Stimulated activated CD8-positive, alpha-beta memory T cell treated with anti-CD3 and anti-CD28 coated beads, Interleukin-15, amount 100 ng/mL, for 48 hours (primary cell): ENCODE measurements at places on chromosomes 12 and 14.

DNA sequence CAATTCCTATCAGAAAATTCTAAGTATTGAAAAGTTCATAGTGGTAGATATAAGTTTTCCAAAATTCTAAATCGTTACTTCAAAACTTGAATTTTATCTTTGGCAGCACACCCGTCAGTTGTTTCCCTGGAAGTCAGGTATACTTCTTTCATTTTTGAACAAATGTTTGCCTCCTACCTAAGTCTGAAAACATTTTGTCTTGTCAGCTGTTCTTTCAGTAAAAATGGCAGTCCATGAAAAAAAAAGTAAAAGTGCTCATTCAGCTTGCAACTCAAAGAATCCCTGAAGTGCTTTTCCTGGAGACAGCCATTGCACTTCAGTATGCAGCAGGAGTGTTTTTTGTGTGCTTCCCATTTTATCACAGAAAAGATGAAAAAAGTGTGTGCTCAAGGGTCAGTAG, 130.1 kb upstream of the NEDD1 start:
- DNase-seq, result no peak

DNA sequence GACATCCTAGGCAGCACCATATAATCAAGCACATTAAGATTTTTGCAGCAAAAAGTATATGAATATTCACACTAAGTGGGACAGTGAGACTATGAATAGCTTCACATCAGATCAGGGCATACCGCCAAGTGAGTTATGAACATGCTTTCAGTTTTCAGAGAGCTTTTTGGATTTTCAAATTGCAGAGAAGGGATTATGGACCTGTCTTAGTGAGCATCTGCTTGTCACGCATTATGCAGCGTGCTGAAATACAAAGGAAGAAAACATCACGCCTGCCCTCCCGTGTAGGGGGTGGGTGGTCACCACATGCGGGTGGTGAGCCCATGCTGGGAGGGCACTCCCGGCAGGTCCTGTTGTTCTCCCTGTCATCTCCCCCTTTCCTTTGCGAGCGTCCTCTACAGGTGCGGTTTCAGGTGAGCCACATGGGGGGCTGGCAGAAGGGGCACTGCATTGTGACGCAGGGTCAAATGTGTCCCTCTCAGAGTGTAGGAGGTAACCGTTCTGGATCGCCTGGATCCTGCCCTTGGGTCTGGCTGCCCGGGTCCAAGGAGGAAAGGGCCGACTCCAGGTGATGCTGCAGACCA, 42.6 kb downstream of the TRAF3 start:
- DNase-seq, result no peak

GRCh38 chr14:58637040-58637390, 747 bp upstream of the DACT1 start:
- no peak for DNase-seq

DNA sequence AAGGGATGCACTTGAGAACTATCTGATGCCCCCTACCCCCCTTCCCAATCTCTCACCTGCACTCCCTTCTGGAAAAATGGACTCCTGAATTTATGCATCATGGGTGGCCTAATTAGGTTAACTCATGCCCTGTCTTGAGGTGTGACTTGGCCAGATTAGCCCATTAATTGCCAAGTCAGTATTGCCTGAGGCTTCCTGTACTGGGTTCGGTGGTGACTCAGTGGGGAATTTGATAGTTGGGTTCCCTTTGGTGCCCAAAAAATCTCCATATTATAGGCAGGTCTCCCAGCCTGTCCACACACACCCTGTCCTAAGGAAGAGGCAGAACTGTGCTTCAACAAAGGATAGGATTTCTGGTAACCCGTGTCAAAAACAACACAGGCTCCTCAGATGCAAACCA, 146.1 kb downstream of the CHST11 start:
- no peak for DNase-seq

- DNase-seq, result no peak
Observed at GRCh38 chr14:45120096-45120495, 14.2 kb downstream of the FKBP3 start.
